Upper lobe of right lung (tissue), 1 donor: ENCODE measurements at places on chromosomes 2 and 18.

- no peak for DNase-seq
Measured at GRCh38 chr18:58256316-58257080, 212.5 kb downstream of the NEDD4L start.

GRCh38 chr18:48989304-48990303, 38.8 kb upstream of the SMAD7 start:
- DNase-seq: no peak

DNA sequence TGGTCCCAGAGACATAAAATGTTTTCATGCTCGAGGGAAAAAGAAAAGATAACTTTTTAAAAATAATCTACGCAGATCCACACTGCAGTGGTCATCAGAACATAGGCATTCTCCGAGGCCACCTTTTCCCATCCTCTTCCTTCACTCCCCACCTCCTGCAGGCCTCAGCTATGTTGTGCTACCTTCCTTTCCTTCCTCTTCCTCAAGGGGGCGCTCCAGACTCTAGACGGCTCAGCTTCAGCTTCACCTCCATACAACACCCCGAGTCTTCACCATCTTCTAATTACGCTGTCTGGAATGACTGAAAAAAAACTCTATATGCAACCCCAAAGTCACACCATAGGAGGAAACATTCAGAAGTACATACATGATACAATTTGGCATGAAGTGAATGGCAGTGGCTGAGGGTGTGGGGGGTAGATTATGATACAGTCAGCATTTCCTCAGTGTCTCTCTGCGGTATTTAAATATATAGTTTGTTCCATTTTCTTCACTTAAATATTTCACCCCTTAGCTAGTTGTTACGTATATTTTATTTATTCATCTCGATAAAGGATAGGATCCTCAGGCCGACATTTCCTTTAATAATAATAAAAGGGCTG, 583.6 kb downstream of the IRS1 start:
- DNase-seq: no peak

GRCh38 chr2:160355080-160355479, 138.5 kb downstream of the RBMS1 start:
- no peak for DNase-seq

DNA sequence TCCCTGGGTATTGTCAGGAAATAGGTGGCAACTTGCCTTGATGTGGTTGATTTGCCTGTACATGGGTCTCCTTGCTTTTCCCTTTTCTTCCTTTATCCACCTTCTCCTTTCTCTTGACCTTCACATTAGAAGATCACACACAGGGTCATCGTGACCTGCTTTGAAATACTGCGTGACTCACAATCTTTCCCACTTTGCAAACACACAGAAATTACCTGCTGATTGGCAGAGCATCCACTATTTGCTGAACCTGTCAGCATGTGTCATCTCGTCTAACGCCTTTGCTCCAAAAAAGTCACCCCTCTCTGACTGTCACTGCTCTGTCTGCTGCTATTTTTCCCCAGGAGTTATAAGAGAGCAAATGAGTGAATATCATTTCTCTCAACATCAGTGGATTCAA, 60.8 kb downstream of the MYO3B start:
- no peak for DNase-seq

GRCh38 chr2:40403233-40403836, 48.6 kb downstream of the SLC8A1 start:
- no peak for DNase-seq

- DNase-seq: no peak
Measured at GRCh38 chr2:135694711-135695110, 46.9 kb upstream of the UBXN4 start.

DNA sequence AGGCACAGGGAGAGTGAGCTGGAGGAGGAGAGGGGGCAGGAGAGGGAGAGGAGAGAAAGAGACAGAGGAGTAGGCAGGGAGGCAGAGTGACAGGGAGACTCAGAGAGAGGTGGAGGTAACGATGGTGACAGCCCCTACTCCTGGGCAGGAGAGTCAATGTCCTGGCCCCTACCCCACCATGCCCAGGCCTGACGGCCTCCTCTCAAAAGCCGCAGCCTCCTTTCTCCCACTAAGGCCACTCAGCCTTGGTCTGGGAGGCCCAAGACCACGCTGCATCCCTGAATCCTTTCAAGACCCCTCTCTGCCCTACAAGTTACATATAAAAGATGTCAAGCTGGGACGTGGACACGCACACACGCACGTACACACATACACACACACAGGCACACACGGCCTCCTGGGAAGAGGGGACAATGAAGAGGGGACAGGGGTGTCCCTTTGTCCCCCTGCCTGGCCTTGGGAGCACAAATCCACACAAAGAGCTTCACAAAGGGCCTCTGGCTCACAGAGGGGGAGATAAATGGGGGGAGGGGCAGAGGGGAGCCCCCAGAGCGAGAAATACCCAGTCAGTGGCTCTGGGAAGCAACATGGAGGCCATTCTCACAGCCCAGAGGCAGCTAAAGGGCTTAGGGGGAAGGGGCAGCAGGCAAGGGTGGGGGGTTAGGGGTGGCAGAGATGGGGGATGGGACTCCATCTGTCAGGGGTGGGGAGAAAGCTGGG, 19.5 kb upstream of the TNS1 start:
- DNase-seq: peak; percentile 46

DNA sequence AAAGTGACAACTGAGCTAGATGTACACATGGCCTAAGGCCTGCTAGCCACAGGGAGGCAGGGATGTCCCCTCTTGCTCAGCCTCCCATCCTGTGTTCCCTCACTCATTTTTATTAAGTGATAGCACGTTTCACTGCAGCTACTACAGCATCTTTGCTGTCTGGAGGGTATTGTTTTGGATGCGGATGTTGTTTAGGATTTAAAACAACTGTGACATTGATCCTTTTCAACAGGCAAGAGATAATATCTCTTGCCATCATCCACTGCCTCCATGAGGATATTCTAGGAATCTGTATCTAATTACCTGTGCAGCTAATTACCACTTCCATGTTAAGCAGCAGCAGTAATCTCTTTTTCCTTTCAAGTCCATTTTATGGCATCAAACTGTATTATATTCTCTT, 345.4 kb downstream of the PARD3B start:
- no peak for DNase-seq

DNA sequence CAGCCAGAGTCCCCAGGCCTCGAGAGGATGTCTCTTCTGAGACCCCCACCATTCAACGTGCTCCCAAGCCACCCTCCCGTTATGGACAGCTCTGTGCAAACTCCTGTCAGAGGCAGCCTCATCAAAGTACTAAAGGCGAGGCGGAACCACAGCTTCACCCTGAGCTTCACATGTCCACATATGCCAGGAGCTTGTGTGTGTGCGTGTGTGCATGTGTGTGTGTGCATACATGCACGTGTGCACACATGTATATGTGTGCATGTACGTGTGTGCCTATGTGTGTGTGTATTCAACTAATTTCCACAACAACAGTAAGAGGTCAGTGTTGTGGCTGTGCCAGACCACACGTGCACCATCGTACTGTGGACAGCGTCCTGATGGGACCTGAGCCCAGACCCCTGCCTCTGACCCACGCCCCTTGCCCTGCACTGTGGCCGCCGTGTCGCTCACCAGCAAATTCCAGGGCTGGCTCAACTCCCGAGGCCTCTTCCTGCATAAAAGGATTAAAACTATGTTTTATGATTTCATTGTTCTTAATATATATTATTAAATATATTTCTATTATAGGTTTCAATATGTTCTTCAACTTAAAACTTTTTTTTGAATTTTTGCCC, 444.8 kb downstream of the EIPR1 start:
- no peak for DNase-seq

DNA sequence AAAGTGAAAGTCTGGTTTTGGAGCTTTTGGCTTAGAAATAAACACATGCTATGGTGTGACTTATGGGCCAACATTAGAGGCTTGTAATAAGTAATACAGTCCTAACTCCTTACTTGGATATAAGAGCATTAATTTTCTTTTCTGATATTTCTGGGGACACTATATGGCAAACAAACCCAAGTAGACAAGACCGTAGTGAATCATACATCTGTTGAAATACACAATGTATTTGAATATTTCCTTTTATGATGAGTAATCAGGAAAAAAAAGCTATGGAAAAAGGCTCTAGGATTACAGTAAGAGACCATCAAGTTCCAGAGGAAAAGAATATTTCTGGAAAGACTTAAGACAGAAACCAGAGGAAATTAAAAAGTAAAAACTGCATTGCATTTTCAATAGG, 146.0 kb upstream of the CYP26B1 start:
- DNase-seq: no peak

DNA sequence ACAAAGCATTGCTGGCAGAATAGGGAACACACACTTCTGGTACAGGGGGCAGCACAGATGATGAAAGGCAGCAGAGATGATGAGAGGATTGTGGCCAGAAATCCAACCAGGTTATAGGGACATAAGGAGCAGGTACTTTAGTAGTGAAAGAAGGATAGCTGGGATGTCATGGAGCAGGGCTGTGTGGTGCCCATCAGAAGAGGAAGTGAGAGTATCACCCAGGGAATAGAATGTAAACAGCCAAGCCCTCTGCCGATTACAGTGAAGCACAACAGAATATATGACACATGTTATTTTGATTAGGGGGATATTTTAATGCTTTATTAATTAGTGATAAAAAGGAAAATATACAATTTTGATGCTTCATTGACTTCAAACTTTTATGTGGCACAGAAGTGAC, 883.4 kb upstream of the CDH2 start:
- no peak for DNase-seq
